ENCODE measurements at places on chromosomes 4 and X.

- DNase-seq, result peak; percentile 63
Measured at GRCh38 chr4:21366312-21366711, 582.3 kb downstream of the KCNIP4 start.

DNA sequence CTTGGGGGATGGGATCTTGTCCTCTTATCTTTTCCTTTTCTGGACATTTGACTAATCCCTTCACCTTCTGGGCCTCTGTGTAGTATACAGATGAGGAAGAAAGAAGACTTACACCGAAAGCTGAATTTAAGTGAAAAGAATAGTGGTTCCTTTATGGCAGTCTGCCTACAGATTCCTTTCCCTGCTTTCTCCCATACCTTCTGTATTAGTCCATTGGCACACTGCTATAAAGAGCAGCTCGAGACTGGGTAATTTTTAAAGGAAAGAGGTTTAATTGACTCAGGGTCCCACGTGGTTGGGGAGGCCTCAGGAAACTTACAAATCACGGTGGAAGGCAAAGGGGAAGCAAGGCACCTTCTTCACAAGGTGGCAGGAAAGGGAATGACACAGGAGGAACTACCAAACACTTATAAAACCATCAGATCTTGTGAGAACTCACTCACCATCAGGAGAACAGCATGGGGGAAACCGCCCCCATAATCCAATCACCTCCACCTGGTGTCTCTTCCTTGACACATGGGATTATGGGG is 34.0 kb upstream of the CD38 start:
- no peak for DNase-seq

- no peak for DNase-seq
Measured at GRCh38 chr4:57091657-57092162, 18.5 kb downstream of the IGFBP7 start.

DNA sequence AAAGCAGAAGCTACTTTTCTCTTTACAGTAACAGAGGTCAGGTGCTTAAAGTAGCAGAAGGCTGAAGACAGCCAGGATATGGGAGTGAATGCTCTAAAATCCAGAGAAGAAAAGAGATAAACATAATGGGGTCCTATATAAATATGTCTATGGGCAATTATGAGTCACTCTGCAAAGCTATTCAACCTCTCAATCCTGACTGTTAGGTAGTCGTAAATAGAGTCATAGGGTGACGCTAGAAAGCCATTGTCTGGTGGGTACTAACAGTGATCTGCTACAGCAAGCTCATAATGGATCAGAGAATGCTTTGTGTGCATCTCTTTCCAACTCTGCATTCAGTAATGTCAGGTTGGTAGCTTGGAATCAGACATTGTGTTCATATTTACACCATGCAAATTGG is 53.5 kb upstream of the PDE5A start:
- DNase-seq, result no peak

GRCh38 chr4:54233697-54234496 is 4.8 kb downstream of the PDGFRA start:
- no peak for DNase-seq

DNA sequence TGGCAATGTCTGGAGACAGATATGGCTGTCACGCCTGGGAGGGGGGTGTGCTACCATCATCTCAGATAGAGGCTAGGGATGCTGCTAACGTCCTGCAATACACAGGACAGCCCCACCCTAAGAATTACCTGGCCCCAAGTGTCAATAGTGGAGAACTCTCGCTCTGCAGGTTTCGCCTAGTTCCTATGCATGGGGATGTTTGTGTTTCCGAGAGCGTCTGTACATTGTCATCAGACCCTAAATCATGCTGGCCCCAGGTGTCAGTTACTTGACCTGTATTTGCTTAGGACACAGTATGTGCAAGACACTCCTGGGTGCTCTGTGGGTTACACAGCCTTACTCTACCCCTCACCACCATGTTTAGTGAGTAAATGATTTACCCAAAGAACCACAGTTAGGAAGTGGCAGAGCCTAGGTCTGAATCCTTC is 90.8 kb downstream of the AFF1 start:
- DNase-seq, result no peak

GRCh38 chr4:33085709-33086108 is 2365.5 kb downstream of the PCDH7 start:
- no peak for DNase-seq

DNA sequence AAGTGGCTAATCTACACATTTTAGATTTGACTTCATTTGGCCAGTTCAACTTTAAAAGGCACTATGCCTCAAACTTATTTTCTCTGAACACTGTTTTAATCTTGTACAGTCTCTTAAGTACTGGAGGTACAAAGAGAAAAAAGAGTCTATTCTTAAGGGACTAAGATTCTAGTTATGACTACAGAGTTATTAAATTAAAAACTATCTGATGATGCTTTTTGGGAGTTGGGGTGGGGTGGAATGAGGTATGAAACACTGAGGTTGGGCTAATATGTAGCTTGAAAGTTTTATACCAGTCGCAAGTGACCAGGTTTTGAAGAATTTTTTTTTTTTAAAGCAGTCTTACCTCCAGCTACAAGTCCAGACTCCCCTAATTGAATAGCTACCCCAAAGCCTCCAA is 17.7 kb upstream of the GPR34 start:
- DNase-seq, result no peak

DNA sequence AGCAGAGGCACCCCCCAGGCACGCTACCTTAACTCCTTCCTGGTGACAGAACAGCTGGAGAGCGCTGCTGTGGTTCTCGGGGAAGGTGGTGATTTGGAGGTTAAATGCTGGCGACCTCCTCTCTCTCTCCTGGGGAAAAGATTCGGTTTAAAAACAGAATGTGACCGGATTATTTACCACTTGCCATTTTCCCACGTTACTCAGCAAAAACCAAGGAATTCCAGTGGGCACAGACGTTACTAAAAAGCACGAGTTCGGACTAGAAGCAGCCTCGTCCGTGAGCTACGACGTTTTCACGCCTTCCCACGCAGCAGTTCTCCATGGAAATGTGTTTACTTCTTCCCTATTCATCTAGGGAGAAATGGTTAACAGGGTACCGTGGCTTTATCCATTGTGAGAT is 32.3 kb upstream of the C4orf50 start:
- no peak for DNase-seq

GRCh38 chr4:177923888-177924287 is 481.7 kb upstream of the AGA start:
- no peak for DNase-seq

DNA sequence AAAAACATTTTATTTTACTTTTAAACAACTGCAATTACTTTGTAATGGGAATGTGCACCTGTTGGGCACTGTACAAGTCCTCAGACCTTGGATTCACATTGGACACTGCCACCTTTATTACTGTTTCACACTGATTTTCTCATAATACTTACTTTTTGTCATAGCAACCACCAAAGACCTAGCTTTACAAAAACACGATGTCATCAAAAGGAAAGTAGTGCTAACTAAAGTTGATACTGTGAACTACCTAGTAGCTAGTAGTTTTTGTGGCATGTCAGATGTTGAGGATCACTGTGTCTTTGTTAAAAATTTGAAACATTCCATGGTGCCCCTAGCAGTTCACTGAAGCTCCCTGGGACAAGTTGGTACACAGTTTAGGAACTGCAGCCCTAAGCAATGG is 62.9 kb upstream of the HOPX start:
- no peak for DNase-seq

GRCh38 chrX:3815896-3816664 is 102.6 kb upstream of the PRKX start:
- DNase-seq, result no peak

- no peak for DNase-seq
Measured at GRCh38 chr4:98468709-98469108, 189.7 kb downstream of the TSPAN5 start.

DNA sequence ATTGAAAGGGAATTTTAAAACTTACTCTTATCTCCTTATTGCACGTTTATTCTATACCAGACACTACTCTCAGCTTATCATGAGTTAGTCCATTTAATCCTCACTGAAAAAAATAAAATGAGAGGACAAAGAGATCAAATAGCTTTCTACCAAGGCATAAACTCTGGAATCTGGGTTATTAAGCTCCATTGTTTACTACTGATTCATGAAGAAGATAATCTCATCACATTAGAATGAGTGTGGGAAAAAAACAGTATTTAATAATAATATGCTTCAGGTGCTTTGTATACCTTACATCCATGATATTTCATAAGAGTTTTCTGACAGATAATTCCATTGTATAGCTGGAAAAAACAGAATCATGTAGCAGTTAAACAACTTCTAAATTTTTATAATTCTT is 1092.6 kb downstream of the TECRL start:
- DNase-seq, result no peak

DNA sequence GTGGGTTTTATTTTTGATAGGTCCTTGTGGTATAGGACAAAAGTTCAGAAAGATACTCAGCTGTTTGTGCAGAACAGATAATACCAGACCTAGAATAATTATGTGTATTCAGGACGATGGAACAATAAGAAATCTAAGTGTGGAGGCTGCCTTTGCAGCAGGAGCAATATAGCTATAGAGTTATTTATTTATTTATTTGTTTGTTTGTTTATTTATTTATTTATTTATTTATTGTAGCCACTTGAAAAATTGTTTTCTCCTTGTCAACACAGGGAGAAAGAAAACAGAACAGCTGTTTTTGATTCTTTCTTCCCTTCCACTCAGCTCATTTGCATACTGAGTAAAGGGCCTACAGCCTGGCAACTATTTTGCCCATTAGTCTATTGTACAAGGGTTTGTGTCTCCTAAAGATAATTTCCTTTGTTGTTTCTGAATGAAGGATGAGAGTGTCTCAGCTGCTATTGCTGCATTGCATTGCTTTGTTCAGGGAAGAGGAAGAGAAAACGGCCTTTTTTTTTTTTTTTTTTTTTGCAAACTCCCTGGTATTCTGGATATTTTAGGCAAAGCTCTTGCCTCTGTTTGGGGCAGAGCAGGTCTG is 56.0 kb upstream of the ESX1 start:
- no peak for DNase-seq
